ENCODE measurements at places on chromosomes 11 and 22. TPM values are rescaled to one million over a fixed set of nuclear protein-coding genes. Genes with fewer than 3 reads are reported as not detected.

MS4A6E gene
- 3.4 TPM for total RNA-seq

CASP1 gene
- 23.3 TPM for total RNA-seq

OR52H1 gene
- not detected for total RNA-seq

DNA sequence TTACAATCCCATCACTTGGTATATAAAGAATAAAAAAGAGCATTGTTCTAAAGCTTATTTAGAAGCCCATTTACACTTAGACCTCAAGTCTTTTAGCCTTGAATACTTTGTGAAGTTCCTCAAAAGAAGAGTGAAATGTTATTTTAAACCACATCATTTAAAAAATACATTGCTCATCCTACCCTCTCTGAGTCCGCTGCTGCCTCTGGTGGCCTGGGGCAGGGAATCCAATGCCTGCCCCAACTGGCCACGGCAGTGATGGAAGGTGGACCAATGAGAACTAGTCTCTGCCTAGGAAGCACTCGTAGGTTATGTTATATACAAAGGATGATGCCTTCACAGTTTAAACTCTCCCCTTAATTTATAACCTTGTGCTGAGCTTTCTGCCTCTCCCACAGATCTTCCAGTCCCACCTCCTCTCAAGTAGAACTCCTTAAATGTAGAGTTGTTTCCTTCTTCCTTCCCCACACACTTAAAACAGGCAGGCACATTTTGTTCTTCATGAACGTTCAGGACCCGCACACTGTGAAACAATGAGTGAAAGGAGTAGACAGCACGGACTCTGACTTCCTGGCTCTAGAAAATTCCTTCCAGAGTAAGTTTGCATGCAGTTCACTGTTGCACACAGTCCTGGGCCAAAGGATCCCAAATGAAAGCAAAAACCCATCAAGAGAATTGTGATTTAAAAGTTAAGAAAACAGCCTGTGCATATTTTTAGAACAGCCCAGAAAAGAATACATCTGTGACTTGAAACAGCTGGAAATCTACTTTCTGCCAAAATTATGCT lies 167.8 kb downstream of the RRAS2 start:
- H3K27ac ChIP-seq: peak overlapping the region; percentile 65
- DNase-seq: no peak
- peaks cover 20% of the 10 kb centered on the region for H3K4me1 ChIP-seq
- H3K4me3 ChIP-seq: no peak overlapping the region

DNA sequence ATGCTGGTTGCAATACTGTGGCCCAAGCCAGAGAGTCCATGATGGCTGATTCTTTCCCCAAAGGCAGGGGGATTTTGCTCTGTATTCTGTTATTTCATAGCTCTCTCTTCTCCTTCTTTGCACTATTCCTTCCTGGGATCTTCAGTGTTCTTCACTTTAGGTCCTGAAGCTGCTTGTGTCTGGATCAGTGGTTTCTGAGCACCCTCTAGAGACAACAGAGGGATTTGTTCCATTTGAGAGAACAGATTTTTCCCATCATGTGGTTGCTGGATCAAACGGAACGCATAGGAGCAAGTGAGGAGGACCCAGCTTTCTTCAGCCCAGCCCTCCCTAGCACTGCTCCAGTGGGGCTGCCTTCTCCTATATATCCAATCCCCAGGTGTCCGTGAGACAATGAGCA lies 68.7 kb upstream of the SYN3 start:
- H3K27ac ChIP-seq: no peak overlapping the region
- H3K4me1 ChIP-seq: no peaks in the 10 kb centered on the region
- no peak for DNase-seq
- H3K36me3 ChIP-seq: no peaks in the 10 kb centered on the region
- H3K27me3 ChIP-seq: no peaks in the 10 kb centered on the region

DNA sequence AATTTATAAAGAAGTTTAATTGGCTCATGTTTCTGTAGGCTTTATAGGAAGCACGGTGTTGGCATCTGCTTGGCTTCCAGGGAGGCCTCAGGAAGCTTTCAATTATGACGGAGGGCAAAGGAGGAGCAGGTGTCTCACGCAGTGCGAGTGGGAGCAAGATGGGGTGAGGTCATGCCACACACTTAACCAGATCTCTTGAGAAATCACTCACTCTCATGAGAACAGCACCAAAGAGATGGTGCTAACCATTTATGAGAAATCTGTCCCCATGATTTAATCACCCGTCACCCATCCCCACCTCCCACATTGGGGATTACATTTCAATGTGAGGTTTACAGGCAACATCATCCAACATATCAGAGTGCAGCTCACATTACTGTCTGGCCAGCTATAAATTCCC lies 103.5 kb downstream of the ARHGAP8 start:
- no peaks in the 10 kb centered on the region for H3K27me3 ChIP-seq
- DNase-seq: peak; percentile 12
- H3K36me3 ChIP-seq: no peaks in the 10 kb centered on the region

- no peaks in the 10 kb centered on the region for H3K4me1 ChIP-seq
- DNase-seq: no peak
- H3K27me3 ChIP-seq: no peaks in the 10 kb centered on the region
- H3K36me3 ChIP-seq: no peaks in the 10 kb centered on the region
These were observed 64.7 kb downstream of the MTNR1B start for GRCh38 chr11:93034031-93034722.

GRCh38 chr11:109958821-109959166 lies 134.4 kb upstream of the ZC3H12C start:
- no peaks in the 10 kb centered on the region for H3K4me1 ChIP-seq
- no peak overlapping the region for H3K27ac ChIP-seq

DNA sequence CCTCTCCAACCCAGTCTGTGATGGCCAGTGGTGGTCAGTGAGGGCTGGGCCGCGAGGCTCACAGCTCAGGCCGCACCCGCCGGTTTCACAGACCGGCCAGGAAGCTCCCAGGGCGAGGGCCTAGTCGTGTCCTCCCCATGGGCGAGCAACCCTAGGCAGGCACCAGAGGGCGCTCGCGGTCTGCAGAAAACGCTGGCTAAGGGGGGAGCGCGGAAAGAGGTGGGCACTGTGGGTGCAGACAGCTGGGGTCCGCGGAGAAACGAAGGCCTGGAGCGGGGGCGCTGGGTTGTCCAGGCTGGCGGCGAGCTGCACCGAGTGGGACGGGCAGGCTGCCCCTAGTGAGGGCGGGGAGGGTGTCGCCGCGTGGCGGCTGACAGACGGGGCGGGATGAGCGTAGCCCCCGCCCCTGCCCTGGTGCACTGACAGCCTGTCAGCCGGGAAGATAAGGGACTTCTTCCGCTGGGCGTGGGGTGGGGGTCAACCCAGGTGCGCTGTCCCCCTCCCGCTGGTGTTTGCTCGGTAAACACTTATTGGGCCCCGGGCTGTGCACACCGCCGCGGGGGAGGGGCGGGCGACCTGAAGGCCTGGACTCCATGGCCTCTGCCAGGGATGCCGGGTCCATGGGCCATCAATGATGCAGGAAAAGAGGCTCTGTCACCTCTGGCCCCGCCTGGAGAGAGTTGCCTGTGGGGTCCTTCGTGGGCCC lies 7.5 kb downstream of the GP1BB start:
- peaks cover 10% of the 10 kb centered on the region for H3K4me1 ChIP-seq
- H3K27me3 ChIP-seq: no peaks in the 10 kb centered on the region
- no peak for DNase-seq
- H3K27ac ChIP-seq: no peak overlapping the region

GRCh38 chr11:129705933-129706332 lies 109.7 kb upstream of the TMEM45B start:
- H3K4me3 ChIP-seq: no peak overlapping the region
- H3K27ac ChIP-seq: no peak overlapping the region

DNA sequence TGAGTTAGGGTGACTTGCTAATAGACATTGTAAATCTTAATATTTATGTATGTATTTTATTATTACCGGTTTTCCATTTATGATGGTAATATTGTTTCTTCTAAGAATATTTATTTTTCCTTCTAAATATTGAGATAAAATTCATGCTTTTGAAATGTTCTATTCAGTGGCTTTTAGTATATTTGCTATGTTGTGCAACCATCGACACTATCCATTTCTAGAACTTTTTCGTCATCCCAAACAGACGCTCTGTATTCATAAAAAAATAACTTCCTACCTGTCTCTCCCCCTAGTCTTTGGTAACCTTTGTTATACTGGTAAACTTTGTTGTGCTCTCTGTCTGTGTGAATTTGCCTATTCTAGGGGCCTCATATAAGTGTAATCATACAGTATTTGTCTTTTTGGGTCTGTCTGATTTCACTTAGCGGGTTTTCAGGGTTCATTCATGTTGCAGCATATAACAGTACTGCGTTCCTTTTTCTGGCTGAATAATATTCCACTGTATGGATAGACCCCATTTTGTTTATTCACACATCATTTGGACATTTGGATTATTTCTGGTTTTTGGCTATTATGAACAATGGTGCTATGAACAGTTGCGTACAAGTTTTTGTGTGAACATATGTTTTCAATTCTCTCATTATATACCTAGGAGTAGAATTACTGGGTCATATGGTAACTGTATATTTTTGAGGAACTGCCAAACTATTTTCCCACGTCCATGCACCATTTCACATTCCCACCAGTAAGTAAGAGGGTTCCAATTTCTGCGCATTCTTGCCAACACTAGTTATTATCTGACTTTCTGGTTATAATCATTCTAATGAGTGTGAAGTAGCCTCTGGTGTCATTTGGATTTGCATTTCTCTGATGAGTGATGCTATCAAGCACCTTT lies 15.9 kb downstream of the NEAT1 start:
- DNase-seq: no peak
- peak overlapping the region; percentile 65 for H3K27ac ChIP-seq
- H3K4me3 ChIP-seq: no peak overlapping the region

- H3K27me3 ChIP-seq: no peaks in the 10 kb centered on the region
- peak overlapping the region; percentile 80 for H3K27ac ChIP-seq
- H3K36me3 ChIP-seq: no peaks in the 10 kb centered on the region
These were observed 74.0 kb upstream of the TCF20 start for GRCh38 chr22:42344361-42344905.

Data from vagina (tissue), 2 donors.